ENCODE measurements at places on chromosomes 3 and 15.

- DNase-seq, result no peak
Observed at GRCh38 chr3:183158551-183159006, 4.0 kb downstream of the LAMP3 start.

DNA sequence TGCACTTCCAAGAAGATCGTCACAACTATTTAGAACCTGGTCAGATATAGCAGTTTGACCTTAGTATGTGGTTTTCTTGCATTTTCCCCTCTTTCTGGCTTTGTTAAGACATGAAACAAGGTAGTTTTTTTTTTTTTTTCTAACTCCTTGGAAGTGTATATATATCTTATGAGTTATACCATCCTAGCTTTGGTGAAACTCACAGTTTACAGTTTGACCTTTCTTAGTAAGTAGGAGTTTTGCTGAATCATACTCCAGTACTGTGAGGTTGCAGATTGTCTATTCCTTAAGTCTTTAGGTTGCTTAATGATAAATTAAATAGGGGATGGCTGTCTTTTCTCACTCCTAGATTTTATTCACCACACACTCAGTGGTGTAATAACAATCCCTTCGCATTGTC, 325.0 kb downstream of the RBMS3 start:
- no peak for DNase-seq

GRCh38 chr15:74490339-74490689, 29.4 kb upstream of the UBL7 start:
- no peak for DNase-seq

- no peak for DNase-seq
Observed at GRCh38 chr3:52289338-52289746, 1.7 kb downstream of the GLYCTK start.

GRCh38 chr15:38349251-38349650, 96.6 kb downstream of the SPRED1 start:
- DNase-seq, result no peak

GRCh38 chr3:23198801-23199200, 4.3 kb upstream of the UBE2E2 start:
- no peak for DNase-seq

DNA sequence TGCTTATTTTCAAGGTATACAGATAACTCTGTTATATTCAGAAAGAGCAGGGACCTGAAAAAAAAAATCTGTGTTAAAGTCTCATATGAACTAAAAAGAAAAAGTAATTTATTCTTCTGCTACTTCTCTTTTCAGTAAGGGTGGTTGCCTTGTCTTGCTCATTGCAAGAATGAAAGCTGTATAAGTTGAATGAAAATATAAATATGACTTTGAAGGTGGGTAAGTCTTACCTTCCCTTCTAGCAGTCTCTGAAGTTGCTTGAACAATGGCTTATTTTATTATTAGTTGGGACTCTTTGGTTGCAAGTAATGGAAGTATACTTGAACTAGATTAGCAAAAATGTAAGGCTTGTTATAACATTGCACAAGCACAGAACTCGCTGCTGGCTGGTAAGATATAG, 1554.9 kb downstream of the SI start:
- no peak for DNase-seq

DNA sequence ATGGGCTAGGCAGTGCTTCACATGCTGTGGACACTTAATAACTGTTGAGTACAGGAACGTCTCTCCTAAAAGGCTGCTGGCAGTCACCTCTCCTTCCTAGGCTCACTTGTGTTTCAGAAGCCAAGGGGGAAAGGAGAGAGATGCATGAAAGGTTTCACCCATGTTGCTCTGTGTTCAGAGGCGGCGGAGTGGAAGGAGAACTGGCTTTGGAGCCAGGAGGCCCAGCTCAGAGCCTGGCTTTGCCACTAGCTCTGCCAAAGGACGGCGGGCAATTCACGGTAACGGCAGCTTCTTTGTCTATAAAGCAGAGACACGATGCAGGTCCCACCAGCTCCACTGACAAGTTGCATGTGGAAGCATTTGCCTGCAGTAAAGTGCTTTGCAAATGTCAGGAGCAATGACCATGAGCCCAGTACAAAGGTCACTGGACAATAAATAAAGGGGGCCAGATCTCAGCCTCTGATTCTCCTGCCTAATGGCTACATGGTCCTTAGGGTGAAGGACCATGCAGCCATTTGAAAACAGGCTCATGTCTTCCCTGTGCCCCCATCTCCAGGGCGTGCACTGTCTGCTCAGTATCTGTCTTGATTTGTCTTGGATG, 171.7 kb upstream of the TLE3 start:
- DNase-seq, result no peak

DNA sequence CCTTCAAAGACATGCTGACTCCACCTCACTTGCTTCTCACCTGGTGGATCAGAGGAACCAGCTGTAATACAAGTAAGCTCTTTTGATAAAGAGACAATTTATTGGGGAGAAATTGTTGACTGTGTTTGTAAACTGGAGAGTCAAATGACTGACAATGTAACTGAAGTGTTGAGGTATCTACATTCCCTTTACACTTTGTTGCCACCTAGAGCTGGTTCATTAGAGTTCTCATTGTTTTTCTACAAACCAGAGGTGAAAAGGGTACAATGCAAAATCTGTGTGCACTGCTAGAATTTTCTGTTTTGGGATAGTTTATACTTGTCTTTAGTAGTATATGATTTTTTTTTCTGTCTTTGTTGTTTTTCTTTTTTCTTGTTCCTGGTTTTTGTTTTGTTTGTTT, 8.7 kb upstream of the LRRC58 start:
- DNase-seq, result no peak

DNA sequence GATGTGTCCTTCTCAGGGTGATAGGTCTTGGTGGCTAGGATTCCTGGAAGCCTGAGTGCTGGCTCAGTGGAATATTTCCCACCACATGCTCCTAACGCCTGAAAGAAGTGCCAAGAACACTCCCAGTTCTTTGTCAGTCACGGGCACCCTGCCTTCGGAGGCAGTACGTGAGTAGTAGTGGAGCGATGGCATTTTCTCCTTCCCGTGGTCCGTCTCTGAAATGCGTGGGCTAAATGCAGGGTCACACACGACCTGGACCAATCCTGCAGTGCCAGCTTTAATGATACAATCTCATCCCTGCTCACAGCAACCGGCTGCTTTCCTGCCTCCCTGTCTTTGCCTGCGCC, 14.5 kb downstream of the H1-8 start:
- DNase-seq, result no peak

GRCh38 chr15:85485956-85486567, 105.7 kb downstream of the AKAP13 start:
- DNase-seq, result no peak

DNA sequence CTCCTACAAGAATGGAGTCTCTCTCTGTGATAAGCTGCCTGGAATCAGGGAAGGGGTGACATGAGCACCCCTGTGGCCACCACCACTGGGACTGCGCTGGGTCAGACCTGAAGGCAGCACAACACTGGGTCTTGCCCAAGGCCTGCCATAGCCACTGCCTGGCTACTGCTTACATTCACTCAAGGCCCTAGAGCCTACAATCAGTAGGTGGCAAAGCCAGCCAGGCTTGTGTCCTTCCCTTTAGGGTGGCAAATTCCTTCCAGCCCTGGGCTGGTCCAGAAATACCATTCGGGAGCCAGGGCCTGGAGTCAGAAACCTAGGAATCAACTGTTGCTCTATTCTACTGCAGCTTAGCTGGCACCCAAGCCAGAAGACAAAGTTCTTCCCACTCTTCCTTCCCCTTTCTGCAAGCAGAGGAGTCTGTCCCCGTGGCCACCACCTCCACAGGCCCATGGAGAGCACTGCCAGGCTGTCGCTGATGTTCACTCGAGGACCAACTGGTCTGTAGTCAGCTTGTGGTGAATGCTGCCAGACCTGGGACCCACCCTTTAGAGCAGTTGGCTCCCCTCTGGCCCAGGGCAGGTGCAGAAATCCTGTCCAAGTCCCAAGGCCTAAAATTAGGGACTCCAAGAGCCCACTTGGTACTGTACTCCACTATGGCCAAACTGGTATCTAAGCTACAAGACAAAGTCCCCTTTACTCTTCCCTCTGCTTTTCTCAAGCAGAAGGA, 307.4 kb downstream of the THSD4 start:
- DNase-seq, result no peak

- DNase-seq, result no peak
Observed at GRCh38 chr3:480070-480469, 283.5 kb downstream of the CHL1 start.

DNA sequence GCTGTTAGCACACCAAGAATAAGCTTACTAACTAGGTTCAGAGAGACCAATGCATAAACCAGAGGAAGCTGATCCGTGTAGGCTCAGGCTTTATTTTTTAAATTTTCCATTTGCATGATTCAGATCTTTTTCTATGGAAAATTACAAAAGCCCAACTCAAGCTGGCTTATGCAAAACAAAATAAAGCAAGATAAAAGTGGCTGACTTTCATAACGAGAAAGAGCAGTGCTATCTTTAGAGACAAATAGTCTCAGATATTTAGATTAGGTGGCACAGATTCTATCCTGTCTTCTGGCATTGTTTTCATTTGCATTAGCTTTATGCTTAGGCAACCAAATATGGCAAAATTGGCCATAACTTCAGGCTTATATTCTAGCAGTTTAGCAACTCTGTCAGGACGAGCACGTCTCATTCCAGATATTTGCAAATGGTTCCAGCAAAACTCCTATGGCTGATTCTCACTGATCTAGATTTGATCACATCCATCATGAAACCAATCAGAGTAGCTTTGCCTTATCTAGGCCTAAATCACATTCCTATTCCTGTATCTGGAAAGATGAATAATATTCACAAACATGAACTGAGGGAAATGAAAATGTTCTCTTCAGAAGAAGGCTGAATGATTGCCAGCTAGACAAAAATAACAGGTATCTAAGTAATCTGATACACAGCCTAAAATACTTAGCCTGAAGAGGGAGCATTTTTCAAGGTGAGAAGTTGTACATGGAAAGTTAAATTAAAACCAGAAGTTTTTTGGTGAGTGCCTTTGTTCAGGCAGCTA, 216.4 kb upstream of the DPPA4 start:
- peak; percentile 54 for DNase-seq

- peak; percentile 93 for DNase-seq
Observed at GRCh38 chr3:106765342-106765741, 611.9 kb upstream of the CCDC54 start.

DNA sequence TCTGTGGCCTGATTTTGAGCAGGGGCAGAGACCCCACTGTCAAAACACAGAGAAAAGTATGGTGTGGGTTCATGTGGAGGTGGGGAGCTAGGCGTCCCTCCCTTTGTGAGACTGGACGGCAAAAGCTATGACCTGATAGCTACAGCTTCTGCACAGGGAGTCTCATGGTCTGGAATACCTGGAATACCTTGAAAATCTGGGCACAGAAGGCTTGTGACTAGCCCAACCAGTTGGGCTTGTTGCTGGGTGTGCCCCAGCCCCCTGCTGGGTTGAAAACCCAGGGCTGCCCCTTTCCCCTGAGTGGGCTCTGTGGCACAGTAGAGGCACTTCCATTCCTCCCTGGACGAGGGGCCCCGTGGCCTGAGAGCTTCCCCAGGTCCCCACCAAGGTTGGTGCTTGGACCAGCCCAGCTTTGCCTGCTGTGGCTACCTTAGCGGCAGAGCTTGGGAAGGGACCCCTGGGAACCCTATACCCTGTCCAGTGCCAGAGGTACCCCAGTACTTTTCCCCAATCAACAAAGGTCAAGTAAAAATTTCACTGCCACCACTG, 37.3 kb downstream of the SLC2A2 start:
- no peak for DNase-seq

GRCh38 chr3:73399106-73399505, 225.6 kb downstream of the PDZRN3 start:
- no peak for DNase-seq

GRCh38 chr3:135851201-135852081, 114.1 kb upstream of the PPP2R3A start:
- peak; percentile 14 for DNase-seq

DNA sequence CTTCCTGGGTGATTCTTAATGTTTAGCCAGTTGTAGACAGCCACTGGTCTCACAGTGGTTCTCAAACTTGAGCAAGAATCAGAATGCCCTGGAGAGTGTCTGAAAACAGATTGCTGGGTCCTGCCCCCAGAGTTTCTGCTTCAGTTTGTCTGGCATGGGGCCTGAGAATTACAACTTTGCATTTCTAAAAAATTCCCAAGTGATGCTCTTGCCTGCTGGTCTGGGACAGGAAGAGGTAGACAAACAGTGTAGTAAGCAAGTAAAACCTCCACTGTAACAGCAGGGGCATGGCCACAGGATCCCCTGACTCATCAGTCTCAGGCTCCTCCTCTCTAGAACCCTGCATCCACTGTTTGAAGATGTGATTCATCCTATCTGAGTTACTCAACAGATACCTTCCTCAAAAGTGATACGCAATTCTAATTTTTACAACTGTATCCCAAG, 36.5 kb downstream of the DZIP1L start:
- peak; percentile 95 for DNase-seq

DNA sequence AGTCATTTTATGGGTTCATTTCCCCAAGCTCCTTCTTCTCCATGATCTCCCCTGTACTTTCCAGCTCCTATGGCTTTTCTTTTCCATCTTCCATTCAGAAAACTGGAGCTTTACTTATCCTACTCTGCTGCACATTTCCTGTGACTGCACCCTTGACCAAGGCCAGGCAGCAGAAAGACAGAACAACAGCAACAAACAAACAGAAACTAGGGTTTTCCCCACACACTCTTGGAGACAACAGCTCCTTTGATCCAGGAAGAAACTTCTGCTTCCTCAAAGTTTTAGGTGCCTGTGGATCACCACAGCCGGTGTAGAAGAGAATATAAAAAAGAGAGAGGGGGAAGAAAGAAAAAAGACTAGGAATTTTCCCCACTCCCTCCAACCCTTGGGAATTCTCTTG, 342.3 kb upstream of the CFAP20DC start:
- no peak for DNase-seq

GRCh38 chr3:9955611-9956352, 3.6 kb upstream of the PRRT3 start:
- DNase-seq, result no peak

- no peak for DNase-seq
Observed at GRCh38 chr15:66741646-66742045, 39.6 kb downstream of the SMAD6 start.

- no peak for DNase-seq
Observed at GRCh38 chr3:37819591-37819990, 42.1 kb upstream of the CTDSPL start.

GRCh38 chr3:27610800-27611525, 111.2 kb downstream of the EOMES start:
- no peak for DNase-seq

GRCh38 chr3:58874795-58875194, 175.0 kb downstream of the CFAP20DC start:
- peak; percentile 49 for DNase-seq

GRCh38 chr3:104367000-104367399, 999.7 kb upstream of the ALCAM start:
- DNase-seq, result no peak

DNA sequence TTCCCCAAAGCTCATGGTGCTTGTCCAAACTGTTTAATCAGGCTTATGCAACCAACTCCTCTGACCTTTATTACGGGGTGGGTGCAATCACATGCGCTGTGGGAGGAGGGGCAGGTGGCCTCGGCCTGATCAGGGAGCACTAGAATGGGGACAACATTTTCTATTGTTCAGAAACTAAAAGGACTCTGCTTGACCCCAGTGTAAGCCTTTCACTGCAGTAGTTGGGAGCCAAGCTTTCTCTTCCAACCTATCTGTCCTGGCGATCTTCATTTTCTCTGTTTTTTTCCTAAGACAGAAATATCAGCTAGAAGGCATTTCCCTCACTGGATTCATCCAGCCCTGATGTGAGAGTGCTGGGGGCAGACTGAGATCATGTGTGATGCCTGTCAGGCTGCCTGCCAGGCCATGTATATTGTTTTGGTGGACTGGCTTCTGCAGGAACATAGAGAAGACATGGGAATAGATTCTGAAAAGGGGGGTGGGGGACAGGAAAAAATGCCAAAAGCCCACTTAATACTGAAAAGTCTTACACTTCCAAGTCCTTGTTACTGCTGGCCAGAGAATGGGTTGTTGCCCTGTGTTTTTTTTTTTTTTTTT, 627.0 kb upstream of the TBL1XR1 start:
- DNase-seq, result no peak

GRCh38 chr3:99768126-99768525, 49.5 kb upstream of the CMSS1 start:
- DNase-seq, result no peak
